Testis (tissue), 5 donors: ENCODE measurements at places on chromosomes 11 and 22.

DNA sequence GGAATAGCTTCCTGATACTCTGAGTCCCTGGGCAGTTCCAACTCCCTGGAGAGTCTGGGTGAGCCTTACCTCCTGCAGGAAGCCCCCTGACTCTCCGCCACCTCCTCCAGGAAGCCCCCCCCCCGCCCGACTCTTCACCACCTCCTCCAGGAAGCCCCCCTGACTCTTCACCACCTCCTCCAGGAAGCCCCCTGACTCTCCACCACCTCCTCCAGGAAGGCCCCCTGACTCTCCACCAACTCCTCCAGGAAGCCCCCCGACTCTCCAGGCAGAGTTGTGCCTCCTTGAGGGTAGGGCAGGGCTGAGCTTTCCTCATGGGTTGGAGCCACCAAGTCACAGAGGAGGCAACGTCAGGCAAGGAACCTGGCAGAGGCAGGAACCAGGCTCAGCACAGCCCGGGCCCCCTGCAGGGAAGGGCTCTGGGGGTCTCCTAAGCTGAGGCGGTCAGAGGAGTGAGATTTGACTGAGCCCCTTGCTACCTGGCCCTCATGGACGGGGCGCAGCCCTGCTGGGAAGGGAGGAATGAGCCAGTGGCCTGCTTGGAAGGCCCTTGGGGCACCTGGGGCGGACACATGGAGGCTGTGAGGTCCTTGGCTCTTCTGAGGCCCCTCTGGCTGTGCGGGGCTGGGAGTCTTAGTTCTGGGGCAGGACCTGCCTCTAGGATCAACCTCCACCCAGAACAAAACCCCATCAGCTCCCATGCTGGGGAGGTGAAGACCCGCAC is 18.1 kb downstream of the MRGPRG start:
- DNase-seq, result no peak

DNA sequence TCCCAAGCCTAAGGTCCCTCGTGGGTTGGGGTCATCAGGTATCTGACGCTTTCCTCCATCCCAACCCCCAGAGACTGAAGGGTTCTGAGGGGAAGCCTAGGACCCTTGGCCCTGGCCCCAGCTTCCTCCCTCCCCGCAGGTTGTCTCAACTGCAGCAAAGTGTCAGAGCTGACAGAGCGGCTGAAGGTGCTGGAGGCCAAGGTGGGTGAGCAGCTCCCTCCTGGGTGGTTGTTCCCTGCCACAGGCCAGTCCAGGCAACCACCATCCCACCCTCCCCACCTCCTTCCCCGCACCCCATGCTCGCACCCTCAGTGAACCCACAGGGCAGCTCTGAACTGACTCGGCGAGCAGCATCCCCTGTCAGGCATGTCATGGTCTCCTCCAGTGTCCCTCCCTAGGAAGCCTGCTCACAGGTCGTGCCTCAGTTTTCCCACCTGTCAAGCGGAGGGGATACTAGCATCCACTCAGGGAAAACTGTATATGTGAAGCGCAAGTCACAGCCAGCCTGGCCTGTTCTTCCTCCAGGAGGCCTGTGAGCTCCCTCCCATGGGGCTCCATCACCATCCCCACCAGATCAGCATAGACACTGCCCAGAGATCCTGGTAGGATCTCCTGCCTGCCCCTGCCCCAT is 20.8 kb downstream of the EMID1 start:
- DNase-seq, result no peak

DNA sequence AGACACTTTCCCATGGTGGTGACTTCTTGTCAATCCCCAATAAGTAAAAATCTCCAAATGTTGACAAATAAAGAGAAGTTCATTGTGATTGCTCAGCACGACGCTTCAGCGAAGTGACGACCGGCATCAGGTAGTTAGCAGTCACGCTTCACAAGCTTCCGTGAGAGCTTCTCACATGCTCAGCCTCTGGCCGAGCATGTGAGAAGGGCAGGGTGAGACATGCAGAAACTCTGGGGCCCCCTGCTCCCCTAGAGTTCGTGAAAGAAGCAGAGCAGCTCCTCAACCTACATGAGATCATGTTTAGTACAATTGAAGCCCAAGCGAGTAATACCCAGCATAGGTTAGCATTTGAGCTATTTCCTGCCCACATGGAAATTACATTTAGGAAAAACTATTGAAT is 4.4 kb upstream of the C11orf16 start:
- DNase-seq, result no peak

DNA sequence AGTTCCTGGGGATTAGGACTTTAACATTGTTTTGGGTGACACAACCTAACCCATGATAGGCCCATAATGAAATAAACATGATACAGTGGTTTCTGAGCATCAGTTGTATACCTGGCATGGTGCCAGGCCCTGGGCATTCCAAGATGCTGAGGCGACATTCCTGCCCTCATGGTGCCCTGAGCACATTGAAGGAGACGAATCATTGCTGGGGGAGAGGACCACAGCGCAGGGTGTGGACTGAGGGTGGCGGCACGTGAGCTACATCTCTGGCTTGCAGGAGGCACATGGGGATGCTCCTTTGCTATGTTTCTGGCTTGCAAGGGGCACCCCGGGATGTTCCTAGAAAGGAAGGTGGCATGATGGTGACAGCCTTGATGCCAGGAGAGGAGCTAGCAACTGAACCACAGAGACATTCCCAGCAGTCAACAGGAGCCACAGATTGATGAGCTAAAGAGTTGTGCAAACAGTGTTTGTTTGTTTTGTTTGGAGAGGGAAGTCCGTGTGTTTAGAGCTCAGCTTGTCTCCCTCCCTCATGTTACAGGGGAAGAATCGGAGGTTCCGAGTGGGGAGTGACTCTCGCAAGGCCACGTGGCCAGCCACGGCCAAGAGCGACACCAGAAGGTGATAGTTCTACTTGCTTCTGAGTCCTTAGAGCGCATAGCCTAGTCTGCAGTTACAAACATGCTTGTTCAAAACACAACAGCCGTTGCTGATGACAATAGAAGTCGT is 106.4 kb downstream of the MIAT start:
- DNase-seq, result peak; percentile 48

GRCh38 chr11:26283852-26284408 is 48.0 kb upstream of the ANO3 start:
- DNase-seq, result no peak

- no peak for DNase-seq
Measured at GRCh38 chr22:44592824-44593148, 94.8 kb upstream of the RTL6 start.

GRCh38 chr11:115197433-115197832 is 306.8 kb downstream of the CADM1 start:
- DNase-seq, result no peak

GRCh38 chr11:114326776-114327175 is 30.6 kb downstream of the NNMT start:
- no peak for DNase-seq

GRCh38 chr11:68326334-68327215 is 14.2 kb downstream of the LRP5 start:
- DNase-seq, result no peak

DNA sequence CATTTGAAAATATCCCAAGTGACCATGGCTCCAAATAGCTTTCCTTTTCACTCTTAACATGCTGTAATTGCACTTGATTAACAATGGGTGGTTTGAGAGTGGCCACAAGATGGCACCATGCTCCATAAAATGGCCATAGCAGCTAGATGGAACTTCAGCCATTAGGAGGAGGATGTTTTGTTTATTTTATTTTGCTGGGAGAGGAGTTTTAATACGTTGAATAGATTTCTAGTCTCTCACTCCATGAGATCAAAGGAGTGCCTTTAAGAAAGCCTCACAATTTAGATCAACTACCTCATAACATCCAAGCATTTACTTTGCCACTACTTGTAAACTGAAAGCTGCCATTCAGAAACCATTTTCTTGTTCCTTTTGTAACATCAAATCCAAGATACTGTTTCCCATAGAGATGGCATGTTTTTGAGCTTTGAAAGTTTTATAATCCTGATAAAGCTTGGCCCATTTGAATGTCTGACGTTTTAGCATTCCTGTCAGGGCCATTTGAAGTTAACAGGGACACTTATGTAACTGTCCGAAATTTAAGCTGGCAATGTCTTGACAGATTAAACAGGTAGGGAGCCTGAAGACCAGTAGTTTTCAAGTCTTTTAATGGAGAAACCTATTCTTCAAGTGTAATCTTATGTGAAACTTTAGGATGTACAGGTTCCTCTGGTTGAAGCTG is 4.7 kb downstream of the FEN1 start:
- DNase-seq, result peak; percentile 91

DNA sequence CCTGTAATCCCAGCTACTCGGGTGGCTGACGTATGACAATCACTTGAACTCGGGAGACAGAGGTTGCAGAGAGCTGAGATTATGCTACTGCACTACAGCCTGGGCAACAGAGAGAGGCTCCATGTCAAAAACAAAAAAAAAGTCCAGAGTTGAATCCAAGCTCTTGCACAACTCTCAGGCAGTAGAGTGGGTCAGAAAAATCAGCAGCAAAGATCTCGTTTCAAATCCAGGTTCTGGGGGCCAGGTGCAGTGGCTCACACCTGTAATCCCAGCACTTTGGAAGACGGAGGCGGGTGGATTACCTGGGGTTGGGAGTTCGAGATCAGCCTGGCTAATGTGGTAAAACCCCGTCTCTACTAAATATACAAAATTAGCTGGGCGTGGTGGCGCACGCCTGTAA is 24.9 kb downstream of the CLPB start:
- no peak for DNase-seq

DNA sequence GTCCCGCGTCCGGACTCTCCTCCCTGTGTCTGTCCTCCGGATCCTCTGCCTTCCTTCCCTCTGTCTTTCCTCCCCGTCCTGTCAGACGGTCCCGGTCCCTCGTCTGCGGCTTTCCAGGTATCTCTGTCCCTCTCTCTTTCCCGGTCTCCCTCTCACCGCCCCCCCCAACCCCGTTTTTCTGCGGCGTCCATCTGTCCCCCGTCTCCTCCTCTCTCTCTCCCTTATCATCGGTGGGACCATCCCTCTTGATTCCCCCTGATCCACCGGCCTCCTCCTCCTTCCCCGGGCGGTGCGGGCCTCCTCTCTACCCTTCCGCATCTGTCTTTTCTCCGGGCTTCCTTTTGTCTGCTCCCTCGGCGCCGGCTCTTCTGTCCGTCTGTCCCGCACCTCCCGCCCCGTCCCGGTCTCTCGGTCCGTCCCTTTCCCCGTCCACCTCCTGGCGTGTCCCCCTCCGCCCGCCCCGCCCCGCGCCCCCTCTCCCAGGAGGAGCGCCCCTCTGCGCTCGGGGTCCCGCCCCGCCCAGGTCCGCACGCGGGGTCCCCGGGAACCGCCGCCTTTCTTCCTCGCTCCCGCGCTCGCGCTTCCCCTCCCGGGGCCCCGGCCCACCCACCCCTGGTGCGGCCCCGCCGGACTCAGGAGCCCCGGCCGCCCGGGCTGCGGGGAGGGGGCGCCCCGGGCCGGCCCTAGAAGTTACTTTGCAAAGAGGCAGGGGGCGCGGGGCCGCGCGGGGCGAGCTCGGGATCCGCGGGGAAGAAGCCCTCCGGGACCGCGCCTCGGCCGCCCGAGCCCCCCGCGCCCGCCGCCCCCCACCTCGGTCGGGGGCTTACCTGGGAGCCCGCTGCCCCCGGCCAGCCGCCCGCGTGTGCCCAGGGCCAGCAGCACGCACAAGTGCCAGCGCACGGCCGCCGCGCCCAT is 568 bp downstream of the SCUBE1 start:
- no peak for DNase-seq

- no peak for DNase-seq
Measured at GRCh38 chr11:1831338-1832210, 3.2 kb upstream of the SYT8 start.

DNA sequence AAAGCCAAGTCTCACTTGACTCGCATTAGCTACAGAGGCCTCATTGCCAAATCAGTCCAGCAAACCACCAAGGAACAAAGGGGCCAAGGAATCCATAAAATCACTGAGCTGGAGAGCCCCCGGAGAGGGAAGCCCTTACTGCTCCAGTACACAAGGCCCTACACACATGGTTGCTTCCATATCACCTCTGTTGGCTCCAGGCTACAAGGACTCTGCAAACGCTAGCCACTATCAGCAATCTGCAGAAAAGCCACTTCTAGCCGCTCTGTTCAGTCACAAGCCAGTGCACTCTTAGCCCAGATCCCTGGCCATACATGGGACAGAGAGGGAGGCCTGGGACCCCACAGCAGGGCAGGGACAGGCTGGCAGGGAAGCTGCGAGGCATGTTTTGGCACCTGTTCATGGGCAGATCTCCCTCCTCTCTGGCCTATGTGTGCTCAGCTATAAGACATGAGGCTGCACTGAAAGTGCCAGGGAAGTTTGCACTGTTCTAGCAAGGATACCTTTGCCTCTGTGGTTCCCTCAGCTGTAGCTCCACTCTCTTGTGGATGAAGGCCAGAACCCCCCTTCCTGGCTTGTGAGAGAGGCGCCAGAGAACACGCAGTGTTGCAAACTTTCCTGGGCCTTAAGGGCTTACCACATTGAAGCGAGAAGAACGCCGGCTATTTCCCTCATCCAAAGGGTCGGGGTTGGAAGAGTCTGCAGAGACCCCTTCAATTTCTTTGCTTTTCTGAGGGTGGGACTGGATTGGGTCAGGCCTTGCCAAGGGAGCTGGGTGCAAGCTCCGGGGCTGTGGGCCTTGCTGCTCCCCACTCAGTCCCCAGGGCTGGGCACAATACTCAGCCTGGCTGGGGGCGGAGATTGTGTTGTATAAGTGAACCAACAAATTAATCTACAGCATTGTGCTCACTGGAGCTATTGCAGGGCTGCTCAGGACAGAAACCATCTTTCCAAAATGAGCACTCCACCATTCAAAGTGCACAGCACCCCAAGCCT is 108.7 kb upstream of the PITPNB start:
- DNase-seq, result peak; percentile 68

GRCh38 chr11:15747671-15748070 is 608.7 kb downstream of the SOX6 start:
- no peak for DNase-seq

- DNase-seq, result no peak
Measured at GRCh38 chr22:33588860-33589259, 331.4 kb downstream of the LARGE1 start.

GRCh38 chr11:71199226-71199820 is 53.1 kb downstream of the SHANK2 start:
- peak; percentile 29 for DNase-seq

DNA sequence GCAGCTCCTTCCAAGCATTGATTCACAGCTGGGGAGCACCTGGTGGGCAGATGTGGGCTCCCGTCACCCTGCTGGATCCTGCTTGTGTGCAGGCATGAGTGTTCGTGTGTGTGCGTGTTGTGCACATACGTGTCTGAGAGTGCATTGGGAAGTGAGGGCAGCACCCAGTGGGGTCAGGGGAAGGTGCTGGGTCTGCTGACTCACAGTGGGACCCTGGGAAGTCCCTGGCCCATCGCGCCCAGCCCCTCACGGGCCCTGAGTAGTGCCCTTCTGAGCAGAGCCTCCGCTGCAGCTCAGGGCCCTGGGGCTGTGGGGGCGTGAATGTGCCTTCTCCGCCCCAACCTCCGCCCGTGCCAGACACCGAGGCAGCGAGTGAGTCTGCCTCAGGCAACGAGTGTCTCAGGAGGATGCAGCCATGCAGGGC is 36.8 kb downstream of the WNT11 start:
- no peak for DNase-seq

GRCh38 chr22:21707677-21708076 is 27.9 kb downstream of the YPEL1 start:
- no peak for DNase-seq
